Epithelial cell of proximal tubule (primary cell): ENCODE measurements at places on chromosomes 11 and 22. TPM values are rescaled to one million over a fixed set of nuclear protein-coding genes. Genes with fewer than 3 reads are reported as not detected.

GRCh38 chr11:47980088-47980906, at the start of gene PTPRJ:
PTPRJ (plus strand) TSS chr11:47980559; CDS start chr11:47980913, 354 bp downstream.
- DNase-seq: no peak

- no peak for DNase-seq
These were observed 572.9 kb downstream of the NTM start for GRCh38 chr11:131943295-131943694.

- no peak for DNase-seq
These were observed 33.2 kb downstream of the BRSK2 start for GRCh38 chr11:1422981-1423380.

The IL18BP gene
- 1.0 and 1.7 TPM in 2 replicates for total RNA-seq

The POTEH gene
- total RNA-seq: not detected in 2 replicates

The GP1BB gene
- 0.81 TPM in 1 of 2 replicates, not detected in the other for total RNA-seq

The DEUP1 gene
- total RNA-seq: 0.36 and 0.69 TPM in 2 replicates
